Mesenteric fat pad (tissue), 1 donor: ENCODE measurements at places on chromosomes 7 and 10. TPM values are rescaled to one million over a fixed set of nuclear protein-coding genes. Genes with fewer than 3 reads are reported as not detected.

DNA sequence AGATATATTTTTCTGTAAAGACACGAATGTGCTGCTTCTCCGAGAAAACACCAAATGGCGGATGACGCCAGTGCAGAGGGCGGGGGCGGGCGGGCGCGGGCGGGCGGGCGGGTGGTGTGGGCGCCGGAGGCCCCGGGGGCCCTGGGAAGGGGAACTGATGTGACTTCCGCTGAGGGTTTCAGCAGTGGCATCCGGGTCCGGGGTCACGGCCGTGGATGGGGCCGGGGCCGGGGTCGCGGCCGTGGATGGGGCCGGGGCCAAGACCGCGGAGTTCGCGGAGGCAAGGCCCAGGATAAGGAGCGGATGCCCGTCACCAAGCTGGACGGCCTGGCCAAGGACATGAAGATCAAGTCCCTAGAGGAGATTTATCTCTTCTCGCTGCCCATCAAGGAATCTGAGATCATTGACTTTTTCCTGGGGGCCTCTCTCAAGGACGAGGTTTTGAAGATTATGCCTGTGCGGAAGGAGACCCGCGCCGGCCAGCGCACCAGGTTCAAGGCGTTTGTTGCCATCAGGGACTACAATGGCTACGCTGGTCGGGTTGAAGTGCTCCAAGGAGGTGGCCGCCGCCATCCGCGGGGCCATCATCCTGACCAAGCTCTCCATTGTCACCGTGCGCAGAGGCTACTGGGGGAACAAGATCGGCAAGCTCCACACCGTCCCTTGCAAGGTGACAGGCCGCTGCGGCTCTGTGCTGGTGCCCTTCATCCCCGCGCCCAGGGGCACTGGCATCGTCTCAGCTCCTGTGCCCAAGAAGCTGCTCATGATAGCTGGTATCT is 20.3 kb upstream of the IGF2BP3 start:
- DNase-seq: no peak

SERPINE1 gene
- 130 TPM for total RNA-seq

- no peak for DNase-seq
These were observed 41.7 kb downstream of the DENND11 start for GRCh38 chr7:141660259-141660658.

DNA sequence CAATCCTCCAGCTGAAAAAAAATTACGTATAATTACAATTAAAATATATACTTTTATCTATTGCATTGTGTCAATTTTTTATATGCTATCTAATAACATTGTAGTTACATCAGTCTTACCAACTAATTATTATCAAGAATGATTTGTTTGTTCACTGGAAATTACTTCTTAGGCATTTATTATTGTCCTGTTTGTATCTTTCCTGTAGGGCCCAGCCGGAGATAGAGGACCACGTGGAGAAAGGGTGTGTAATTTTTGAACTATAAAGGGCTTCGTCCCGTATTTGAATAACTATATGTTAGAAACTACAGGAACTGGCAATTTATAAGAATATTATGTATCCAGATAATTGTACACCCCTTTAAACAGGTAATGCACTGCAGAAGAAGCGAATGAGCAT is 4.1 kb downstream of the COL1A2 start:
- no peak for DNase-seq

SH2B2 gene
- total RNA-seq: 8.9 TPM

CYP26C1 gene
- 0.22 TPM for total RNA-seq

- DNase-seq: no peak
These were observed 151.0 kb upstream of the FRMD4A start for GRCh38 chr10:14481752-14482151.

DNA sequence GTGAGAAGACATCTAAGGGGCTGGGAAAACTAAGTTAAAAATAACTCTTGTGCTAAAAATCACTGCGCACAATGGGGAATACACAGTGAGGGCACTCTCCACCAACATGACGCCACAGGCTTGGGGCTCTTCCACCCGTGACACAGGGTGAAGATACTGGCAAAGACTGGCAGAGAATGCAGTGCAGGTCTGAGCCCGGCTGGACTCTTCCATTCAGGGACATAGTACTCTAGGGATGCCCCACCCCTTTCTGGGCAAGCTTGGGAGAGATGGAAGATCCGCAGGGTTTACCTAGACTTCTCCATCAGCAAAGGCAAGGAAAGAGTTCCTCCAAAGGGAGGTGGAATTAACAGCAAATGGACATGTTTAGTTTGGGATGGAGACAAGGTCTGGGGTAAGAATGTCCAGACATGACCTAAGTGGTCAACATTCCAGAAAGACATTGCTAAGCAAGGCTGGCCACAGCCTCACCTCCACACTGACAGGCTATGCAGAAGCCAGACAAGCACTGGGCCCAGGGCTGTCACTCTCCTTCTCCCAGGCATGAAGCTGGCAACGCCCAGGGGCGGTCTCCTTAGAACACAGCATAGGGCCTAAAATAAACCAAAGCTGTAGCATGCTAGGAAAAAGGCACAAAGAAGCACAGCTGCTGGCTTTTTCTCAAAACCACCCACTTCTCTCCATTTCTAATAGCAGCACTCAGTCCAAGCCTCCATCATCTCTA is 28.1 kb downstream of the XPNPEP1 start:
- DNase-seq: no peak

DNA sequence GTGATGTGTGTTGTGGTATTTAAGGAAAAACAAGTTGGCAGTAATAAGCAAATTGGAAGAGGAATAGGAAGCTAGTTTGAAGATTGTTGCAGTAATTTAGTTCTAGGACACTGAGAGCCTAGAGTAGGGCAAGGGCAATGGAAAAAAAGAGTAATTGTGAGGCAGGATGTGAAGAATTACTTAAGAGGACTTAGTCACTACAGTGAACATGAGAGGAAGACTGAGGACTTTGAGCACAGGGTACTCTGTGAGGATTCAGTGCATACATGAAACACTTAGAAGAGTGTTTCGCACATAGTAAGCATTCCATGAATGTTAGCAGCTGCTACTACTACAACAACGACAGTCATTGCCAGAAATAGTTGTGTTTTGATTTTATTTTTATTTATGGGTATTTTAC is 30.9 kb upstream of the DKK1 start:
- no peak for DNase-seq
